ENCODE measurements at places on chromosomes 3 and 15.

GRCh38 chr15:45855907-45856579 is 221.2 kb downstream of the SQOR start:
- no peak for DNase-seq

- DNase-seq, result no peak
Observed at GRCh38 chr3:87626546-87626945, 350.2 kb upstream of the POU1F1 start.

- no peak for DNase-seq
Observed at GRCh38 chr3:123343296-123344174, 105.4 kb downstream of the ADCY5 start.

- DNase-seq, result no peak
Observed at GRCh38 chr15:78808550-78808949, 2.7 kb downstream of the ADAMTS7 start.

DNA sequence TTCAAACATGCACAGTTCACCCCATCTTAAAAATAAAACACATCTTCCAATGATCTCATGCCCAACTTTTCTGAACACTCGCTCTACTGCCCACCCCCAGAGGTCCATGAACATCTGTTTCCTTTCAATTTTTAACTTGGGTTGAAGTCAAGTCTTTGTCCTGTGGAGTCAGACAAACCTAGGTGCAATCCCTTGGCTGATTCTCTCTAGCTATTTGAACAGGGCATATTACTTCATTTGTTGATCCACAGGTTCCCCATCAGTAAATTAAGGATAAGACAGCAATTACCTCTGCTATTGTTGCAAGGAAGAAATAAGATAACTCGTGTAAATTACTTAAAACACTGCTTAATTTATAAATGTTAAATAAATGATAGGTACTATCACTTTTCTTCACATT is 180.1 kb downstream of the CNTN3 start:
- DNase-seq, result no peak

DNA sequence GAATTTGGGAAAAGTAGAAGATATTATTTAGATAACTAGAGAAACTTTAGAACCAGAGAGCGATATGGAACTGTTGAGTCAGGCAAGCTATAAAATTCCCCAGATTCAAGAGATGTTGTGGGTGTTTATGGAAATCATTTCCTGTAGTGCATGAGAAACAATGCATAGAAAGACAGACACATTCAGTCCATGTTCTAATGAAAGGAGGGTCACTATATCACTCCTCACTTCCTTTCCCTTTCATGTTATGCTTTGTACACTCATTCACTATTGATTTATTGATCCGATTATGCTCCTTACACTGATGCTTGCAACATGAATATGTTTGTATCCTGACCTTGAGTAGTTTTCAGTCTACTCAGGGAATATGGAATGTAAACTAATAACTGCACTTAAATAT is 1459.9 kb upstream of the ALCAM start:
- no peak for DNase-seq

GRCh38 chr3:162262129-162262528 is 765.5 kb downstream of the OTOL1 start:
- DNase-seq, result no peak

DNA sequence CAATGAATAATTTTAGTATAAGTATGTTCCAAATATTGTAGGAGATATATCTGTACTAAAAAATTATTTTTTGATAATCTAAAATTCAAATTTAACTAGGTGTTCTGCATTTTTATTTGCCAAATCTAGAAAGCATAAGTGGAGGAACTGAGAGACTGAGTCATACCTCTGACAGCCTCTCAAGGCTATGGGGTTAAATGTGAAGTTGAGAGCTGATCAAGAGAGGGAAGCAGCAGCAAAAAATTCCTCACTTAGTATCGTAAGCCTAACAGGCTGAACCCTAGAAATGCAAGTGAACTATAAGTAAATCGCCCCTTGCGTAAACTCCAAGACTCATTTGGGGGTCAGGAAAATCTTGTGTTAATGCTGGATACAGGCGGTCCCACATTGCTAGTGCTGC is 12.8 kb upstream of the TOPAZ1 start:
- no peak for DNase-seq

DNA sequence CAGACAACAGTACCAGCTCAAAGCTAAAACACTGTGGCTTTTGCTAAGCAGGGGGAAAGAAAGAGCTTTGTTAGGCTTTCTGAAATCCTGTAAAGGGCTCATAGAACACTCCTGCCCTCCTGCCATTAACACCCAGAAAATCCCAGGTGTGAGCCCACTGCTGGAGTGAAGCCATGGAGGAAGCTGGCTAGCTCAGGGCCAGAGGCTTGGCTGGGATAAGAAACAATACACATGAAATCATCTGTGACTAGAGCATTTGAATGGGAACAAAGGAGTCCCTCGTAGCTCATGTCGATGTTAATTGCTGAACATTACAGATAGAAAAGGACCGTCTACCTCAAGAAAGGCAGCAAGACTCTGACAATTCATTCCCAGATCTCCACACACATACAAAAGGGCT is 23.5 kb downstream of the RUVBL1 start:
- DNase-seq, result no peak

DNA sequence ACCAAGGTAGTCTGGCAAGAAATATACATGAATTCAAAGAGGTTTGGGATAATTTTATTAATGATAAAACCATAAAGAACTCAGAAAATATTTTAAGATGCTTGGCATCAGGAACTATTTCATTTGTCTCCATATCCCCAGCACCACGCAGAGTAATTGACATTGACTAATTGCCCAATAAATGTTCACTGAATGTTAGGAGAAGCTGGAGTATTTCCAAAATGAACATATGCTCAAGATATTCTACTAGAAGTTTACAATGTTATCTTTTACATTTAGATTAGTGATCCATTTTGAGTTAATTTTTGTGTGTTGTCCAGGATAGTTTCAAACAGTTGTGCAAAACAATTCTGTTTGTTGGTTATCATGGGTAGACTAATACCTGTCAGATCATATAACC is 298.8 kb upstream of the CTDSPL start:
- DNase-seq, result no peak

GRCh38 chr15:96869122-96869521 is 538.6 kb downstream of the NR2F2 start:
- no peak for DNase-seq

- DNase-seq, result no peak
Observed at GRCh38 chr3:8857720-8858367, 88.4 kb upstream of the OXTR start.

DNA sequence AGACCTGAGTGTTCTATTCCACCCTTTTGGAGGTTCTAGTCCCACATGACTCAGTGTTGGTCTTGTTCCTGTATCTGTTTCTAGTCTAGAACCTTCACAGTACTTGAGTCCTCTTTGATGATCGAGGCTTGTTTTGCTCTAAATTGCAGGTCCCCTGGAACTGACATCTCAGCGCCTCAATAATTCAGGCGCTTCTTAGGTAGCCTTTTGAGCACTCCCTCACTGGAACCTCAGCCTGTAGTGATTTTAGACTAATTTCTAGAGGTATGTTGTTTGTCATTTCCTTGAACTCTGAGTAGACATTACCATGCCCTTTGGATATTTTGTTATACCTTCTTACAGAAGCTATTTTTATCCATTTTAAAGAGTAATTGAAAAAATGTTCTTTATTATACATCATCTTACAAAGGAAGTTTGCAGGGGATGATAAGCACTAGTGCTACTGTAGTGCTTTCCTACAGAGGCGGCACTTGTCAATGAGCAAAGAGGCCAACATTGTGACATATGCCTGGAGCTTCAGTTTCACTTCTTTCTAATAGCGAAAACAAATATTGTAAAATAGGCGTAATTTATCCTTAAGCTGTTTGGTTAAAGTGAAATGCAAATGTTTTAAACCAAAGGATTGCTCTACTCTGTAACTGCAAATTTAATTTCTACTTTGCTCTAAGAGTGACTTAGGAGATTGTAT is 75.7 kb downstream of the EFL1 start:
- no peak for DNase-seq

- no peak for DNase-seq
Observed at GRCh38 chr3:50658831-50659230, 15.9 kb upstream of the DOCK3 start.

All from stimulated activated CD8-positive, alpha-beta memory T cell treated with anti-CD3 and anti-CD28 coated beads, Interleukin-7, amount 100 ng/mL, for 4 hours (primary cell).